ENCODE measurements at places on chromosomes 7 and 10.

DNA sequence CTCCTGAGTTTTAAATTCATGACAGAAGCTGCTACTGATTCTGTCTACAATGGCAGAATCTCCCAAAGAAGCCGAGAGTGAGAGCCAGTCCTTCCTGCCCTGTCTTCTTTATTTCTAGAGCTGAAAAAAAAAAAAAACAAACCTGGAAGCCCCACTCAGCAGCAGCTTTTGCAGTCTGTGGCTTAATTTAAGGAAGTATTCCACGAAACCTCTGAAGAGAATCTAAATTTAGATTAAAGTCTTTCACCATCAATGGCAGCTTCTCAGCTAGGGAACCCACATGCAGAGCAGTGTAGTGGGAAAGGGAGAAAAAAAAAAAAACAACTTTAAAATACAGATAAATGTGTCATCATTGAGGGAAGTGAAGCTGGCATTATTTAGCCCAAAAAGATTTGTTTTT, 23.4 kb downstream of the SMURF1 start:
- DNase-seq, result no peak

GRCh38 chr7:151252961-151253711, 4.6 kb upstream of the SMARCD3 start:
- DNase-seq, result no peak

DNA sequence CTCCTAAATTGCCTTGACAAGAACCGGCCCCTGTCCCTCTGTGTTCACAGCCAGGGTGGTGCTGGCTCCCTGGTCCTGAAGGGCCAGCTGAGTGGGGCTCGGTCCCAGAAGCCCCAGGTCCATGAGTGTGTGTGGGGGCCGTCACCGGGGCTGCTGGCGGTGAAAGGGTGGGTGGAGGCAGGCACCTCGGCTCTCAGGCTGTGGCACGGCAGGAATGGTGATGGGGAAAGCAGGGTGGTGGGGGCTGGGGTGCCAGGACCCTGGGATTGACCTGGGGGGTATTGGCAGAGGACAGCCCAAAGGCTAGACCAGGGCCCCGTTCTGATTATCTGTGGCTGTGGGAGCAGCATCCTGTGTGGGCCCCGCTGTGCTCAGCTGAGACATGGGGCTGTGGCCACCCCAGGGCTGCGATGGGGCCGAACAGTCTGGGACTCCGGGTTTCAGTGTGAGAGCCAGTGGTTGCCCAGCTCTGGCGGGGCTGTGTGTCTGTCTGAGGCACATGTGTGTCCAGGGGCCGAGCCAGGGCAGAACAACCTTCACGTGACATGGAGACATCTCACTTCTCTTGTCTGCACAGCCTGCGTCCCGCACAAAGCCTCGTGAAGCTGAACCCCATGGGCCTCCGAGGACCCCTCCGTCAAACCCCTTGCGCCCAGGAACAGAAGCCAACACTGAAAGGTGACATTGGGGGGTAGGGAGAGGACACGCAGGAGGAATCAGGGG, 144.2 kb downstream of the ELFN1 start:
- no peak for DNase-seq

GRCh38 chr10:124717911-124718741, 26.1 kb downstream of the FAM53B start:
- DNase-seq, result no peak

- DNase-seq, result no peak
These were observed 1.5 kb downstream of the RGS10 start for GRCh38 chr10:119541046-119541445.

DNA sequence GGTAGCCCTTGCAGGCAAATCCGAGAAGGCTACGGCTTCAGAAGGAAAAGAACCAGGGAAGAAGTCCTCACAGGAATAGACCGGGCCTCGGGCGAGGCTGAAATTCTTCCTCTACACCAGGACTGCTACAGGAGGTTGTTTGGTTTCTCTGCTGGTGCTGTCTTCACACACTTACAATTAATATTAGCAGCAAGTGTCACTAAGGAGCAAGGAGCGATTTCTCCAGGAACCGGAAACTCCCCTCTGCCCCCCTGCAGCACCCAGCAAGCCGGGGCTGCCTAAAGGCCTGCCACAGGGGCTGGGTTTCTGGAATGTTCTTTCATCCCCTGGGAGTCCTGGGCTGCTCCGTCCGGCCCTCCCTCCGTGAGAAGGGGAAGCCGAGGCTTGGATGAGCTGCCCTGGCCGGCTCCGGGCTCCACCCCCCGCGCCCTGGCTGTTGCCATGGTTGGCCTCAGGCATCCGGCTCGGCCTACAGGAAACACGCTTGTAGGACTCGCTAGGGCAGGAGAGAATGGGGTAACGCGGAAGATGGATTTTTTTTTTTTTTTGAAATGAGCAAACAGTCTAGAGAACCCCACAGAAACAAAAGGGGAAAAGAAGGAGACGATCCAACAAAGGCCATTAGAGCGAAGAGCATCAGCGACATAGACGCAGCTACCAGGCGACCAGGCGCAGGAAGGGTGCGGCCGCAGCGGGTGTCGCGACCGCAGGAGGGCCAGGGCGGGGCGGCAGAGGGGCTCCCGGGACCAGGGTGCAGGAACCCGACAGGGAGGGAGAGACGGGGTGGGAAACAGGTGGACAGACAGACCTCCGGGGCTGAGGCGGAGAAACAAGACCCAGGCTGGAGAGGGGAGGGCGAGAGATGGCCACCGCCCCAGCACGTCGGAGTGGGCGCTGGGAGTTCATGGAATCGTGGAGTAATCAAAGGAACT, 33.0 kb downstream of the EN2 start:
- DNase-seq, result peak; percentile 88

- DNase-seq, result no peak
These were observed 10.7 kb downstream of the HBP1 start for GRCh38 chr7:107179326-107180164.

DNA sequence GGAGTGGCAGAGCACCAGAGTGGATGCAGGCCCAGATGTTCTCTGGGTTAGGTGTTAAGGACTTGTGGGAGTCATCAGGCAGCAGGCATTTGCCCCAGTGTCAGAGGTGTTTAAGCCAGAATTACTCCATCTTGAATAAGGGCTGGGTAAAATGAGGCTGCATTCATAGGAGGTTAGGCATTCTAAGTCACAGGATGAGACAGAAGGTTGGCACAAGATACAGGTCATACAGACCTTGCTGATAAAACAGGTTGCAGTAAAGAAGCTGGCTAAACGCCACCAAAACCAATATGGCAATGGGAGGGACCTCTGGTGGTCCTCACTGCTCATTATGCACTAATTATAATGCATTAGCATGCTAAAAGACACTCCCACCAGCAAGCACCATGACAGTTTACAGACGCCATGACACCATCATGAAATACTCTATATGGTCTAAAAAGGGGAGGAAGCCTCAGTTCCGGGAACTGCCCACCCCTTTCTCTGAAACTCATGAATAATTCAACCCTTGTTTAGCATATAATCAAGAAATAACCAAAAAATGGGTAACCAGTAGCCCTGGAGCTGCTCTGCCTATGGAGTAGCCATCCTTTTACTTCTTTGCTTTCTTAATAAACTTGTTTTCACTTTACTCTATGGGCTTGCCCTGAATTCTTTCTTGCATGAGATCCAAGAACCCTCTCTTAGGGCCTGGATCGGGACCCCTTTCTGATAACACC, 882 bp upstream of the LRRC61 start:
- DNase-seq, result no peak

GRCh38 chr7:141490474-141490873, 60.7 kb upstream of the AGK start:
- DNase-seq, result peak; percentile 17

DNA sequence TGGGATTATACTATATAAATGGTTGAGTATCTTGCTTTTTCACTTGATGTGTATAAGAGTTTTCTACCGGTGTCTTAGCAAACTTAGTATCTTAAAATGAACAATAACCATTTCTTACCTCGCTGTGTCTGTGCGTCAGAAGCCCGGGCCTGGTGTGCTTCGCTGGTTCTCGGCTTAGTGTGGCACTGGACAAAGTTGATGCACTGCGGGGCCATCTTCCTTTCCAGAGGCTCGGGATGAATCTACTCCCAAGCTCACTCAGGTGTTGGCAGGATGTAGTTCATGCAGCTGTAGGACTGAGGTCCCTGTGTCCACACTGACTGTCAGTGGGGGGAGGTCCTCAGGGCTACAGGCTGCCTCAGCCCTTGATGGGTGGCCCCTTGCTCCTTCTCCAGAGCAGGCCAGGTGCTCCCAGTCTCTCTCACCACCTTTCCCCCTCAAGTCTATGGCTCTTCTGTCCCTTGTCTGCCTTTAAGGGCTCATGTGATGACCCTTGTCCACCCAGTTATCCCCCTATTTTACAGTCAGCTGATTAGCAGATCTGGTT, 227.8 kb downstream of the GLRX3 start:
- no peak for DNase-seq

- peak; percentile 68 for DNase-seq
These were observed 20.5 kb upstream of the RASGEF1A start for GRCh38 chr10:43287056-43288007.

- no peak for DNase-seq
These were observed 51.6 kb upstream of the ZNF32 start for GRCh38 chr10:43700306-43700705.
